A673 (cell line): ENCODE measurements at places on chromosomes 1 and 21.
A peak's percentile ranks its signal among the peaks of the same experiment; 100 is the strongest.

DNA sequence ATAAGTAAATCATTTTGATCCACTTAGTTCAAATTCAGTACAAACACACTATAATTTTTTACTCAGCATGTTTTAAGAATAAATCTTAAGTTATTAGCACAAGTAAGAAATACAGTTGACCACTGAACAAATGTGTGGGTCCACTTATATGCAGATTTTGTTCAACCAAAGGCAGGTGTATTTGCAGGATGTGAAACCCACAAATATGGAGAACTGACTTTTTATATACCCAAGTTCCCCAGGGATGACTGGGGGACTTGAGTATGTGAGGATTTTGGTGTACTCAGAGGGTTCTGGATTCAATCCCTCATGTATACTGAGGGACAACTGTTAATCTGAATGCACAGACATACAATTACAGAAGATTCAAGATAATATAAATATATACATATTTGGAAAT is 25.7 kb upstream of the ERICH3 start:
- no peak for DNase-seq

DNA sequence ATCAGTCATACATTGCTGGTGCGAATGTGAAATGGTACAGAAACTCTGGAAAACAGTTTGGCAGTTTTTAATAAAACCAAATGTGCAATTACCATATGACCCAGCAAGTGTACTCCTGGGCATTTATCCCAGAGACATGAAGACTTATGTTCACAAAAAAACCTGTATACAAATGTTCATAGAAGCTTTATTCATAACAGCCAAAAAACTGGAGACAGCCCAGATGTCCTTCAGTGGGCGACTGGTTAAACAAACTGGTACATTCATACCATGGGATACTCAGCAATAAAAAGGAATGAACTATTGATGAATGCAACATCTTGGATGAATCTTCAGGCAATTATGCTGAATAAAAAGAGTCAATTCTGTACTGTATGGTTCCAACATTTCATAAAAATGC is 97.8 kb downstream of the DTL start:
- no peak for DNase-seq

DNA sequence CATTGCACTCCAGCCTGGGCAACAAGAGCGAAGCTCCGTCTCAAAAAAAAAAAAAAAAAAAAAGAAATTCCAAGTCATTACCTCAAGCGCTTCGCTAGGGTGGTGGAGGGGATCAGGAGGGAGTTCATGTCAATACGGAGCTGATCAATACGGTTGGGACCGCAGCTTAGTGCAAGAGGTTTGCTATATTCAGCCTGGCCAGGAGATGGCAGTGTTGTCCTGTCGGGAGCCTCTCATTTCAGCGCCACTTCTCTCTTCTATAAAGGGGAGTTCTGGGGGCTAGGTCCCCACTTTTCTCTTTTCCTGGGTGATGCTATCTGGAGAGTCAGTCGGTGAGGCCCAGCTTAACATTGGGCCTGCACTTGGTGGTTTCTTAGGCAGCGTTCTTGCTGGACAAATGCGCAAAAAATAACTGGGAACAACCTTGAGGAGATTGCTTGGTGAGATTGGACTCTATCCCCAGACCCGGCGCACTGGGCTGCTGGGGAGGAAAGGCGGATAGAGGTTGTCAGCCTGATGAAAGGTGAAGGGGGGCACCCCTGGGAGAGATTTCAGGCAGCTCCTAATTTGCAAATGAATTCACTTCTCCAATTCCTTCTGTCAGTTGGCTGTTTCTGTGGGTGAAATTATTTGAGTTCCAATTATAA is 40.4 kb downstream of the KIAA0040 start:
- peak; percentile 51 for DNase-seq

GRCh38 chr1:236997882-236998281 is 6.4 kb downstream of the MT1HL1 start:
- DNase-seq: no peak

GRCh38 chr1:245651093-245651492 is 496.3 kb downstream of the KIF26B start:
- no peak for DNase-seq

DNA sequence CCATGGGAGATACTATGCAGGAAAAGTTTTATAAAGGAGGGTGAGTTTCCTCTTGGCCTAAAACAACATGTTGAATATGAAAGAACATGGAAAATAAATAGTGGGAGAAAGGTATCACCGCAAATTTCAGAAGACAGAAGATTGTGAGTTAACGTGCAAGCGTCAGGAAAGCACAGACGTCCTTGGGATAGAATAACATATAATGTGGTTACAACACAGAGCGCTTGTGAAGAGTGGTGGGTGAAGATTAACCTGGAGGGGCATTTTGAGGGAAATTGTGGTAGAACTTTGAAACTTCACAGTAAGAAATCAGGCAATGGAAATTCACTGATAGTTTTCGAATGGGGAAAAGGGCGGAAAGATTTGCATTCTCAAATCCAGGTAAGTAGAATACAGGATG is 47.3 kb downstream of the NEGR1 start:
- DNase-seq: no peak

GRCh38 chr1:189790335-189790734 is 687.3 kb downstream of the BRINP3 start:
- DNase-seq: no peak

DNA sequence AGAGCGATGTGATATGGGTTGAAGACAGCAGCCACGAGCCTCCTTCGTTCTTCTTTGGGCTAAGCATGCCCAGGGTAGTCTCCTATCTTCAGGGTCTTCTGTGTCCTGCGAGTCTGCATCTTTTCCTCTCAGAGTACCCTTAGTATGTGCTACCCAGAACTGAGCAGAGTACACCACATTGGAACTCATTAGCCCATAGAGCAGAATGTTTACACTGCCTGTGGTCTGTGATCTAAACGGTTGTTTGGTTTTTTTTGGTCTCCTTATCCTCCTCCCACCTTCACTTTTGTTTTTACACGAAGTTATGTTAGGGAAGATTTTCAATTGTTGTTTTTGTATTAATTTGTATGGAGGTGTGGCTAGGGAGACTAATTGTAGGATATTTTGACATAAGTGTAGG is 126.4 kb downstream of the NEK7 start:
- DNase-seq: no peak

DNA sequence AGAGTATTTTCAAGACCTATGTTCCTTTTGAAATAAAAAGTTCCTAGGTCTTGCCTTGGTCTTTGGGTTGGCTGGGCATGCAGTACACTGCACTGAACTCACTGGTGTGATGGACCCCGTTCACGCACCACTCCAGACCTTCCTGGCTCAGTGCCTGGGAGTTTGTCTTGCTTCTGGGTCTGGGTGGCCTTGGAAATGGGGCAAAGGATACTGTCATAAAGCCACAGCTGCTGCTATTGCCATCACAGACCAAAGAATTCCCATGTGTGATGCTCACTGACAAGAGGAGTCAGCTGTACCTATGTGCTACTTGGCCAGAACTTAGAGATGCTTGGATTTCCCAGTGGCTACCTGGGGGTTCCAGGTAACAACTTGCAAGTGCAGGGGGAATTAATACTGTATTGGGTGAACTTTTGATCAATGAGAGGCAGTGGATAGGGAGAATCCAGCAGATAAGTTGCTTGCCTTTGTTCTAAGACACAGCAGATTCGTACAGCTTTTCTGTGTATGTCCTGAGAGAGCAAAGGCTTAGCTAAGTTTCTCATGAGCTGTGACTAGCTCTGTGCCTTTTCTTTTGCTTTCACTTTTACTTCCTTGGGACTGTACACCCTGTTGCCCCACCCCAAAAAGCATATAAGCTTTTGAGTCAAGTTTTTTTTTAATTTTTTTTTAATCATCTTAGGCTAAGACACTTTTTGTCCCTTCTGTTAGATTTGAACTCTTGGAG is 115.3 kb downstream of the RUNX1 start:
- DNase-seq: no peak

- no peak for DNase-seq
These were observed 18.7 kb downstream of the MMEL1 start for GRCh38 chr1:2614145-2614544.

DNA sequence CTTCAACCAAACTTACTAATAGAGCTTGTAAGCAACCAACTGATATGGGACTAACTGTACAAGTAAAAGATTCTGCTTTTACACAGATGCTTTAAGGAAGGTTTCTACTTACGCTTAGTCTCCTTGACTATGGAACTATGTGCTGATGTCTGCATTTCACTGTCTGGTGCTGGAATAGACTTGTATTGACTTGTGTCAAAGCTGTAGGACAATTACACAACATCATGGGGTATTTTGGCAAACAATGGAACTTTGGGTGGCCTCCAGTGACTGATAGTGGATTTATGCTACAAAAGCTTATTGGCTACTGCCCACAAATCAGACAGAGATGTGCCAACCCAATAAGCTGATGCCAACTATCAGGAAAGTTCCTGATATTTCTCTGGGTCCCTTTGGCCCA is 10.6 kb downstream of the CBR1 start:
- no peak for DNase-seq

DNA sequence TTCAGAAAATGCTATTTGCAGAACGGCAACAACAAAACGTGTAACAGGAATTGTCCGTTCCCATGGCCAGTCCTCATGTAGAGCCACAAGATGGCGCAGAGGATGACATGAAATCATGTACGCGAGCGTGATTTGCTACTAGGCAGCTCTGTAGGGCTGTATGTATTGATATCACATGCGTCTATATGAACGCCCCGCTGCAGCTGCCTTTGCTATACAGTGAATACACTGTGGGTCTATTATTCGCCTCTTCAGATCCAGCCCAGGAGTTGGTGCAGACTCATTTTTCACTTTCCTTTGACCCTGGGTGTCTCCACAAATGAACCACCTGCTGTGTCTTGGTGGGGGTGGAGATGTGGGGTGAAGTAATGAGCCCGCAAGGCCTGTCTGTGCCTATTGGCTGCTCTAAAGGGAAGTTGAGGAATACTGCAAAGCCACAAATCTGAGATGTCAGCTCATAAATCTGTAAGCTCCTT is 361.5 kb downstream of the KIF26B start:
- peak; percentile 77 for DNase-seq
